Dorsolateral prefrontal cortex (tissue), 122 donors: ENCODE measurements at places on chromosomes 1 and 21.

GRCh38 chr1:236602171-236602570, 2.1 kb downstream of the HEATR1 start:
- no peak for DNase-seq

DNA sequence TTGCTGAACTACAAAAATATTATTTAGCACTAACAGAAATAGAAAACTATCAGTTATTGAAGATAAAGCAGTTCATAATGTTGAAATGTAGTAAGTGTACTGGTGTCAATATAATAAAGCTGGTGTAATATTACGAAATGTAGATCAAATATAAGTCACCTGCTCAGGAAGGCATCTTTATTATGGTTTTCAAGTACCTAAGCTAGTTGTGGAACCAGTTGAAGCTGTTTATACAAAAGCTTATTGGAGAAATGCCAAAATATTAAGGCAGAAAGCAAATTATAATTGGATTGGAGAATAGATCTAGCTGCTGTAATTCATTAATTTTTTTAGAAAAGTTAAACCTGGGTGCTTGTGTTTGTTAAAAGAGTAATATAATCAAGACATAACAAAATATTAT, 6.2 kb upstream of the MARK1 start:
- DNase-seq, result no peak

GRCh38 chr1:150909585-150910180, 16.5 kb upstream of the SETDB1 start:
- DNase-seq, result no peak

DNA sequence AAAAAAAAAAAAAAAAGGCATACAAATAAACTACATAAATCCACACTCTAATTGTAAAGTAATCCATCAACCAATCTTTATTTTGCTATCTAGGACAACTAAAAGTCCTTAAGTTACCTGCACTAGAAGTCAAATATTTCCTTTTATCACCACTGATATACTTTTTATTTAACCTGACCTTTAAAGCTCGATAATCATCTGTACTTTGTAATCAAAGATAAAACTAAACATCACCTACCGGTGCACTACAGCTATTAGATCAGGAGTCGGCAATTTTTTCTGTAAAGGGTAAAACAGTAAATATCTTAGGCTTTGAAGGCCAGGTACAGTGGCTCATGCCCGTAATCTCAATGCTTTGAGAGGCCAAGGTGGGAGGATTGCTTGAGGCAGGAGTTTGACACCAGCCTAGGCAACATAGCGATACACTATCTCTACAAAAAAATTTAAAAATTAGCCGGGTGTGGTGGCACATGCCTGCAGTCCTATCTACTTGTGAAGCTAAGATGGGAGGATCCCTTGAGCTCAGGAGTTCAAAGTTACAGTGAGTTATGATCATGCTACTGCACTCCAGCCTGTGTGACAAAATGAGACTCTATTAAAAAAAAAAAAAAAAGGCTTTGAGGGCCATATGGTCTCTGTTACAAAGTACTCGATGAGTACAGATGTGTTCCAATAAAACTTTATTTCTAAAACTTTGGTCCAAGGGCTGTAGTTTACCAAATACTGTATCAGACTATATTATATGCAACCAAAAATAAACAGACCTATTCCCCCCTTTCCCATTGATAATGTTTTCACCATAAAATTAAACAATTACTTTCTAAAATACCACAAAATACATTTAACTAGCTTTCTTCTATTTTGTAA, 47.1 kb downstream of the TESK2 start:
- no peak for DNase-seq

DNA sequence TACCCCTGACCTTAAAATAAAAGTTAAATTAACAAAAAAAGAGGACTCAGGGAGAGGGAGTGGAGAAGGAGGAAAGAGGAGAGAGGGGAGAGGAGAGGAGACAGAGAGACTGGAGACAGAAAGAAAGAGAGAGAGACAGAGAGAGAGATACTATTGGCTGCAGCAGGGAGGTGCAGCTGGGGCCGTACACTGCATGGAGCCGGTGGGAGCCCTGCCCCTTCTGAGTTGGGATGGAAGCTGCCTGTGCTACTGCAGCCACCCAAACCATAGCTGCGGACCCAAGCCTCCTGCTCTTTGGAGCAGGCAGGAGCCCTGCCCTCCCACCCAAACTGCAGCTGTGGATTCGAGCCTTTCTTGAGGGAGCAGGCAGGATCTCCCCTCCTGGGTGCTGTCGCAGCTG, 32.7 kb upstream of the HP1BP3 start:
- DNase-seq, result no peak
